NCI-H1105 treated with DMSO at 0.1 percent for 48 hours (cell line): ENCODE measurements at places on chromosomes 7 and 10.

GRCh38 chr10:7795605-7796004 is 7.6 kb downstream of the ATP5F1C start:
- no peak for DNase-seq

- no peak for DNase-seq
These were observed 76.6 kb downstream of the GPR37 start for GRCh38 chr7:124688991-124689390.

GRCh38 chr10:2610946-2611345 is 456.4 kb upstream of the PFKP start:
- DNase-seq, result peak; percentile 84

- DNase-seq, result no peak
These were observed 30.2 kb downstream of the ALOX5 start for GRCh38 chr10:45404087-45404769.

DNA sequence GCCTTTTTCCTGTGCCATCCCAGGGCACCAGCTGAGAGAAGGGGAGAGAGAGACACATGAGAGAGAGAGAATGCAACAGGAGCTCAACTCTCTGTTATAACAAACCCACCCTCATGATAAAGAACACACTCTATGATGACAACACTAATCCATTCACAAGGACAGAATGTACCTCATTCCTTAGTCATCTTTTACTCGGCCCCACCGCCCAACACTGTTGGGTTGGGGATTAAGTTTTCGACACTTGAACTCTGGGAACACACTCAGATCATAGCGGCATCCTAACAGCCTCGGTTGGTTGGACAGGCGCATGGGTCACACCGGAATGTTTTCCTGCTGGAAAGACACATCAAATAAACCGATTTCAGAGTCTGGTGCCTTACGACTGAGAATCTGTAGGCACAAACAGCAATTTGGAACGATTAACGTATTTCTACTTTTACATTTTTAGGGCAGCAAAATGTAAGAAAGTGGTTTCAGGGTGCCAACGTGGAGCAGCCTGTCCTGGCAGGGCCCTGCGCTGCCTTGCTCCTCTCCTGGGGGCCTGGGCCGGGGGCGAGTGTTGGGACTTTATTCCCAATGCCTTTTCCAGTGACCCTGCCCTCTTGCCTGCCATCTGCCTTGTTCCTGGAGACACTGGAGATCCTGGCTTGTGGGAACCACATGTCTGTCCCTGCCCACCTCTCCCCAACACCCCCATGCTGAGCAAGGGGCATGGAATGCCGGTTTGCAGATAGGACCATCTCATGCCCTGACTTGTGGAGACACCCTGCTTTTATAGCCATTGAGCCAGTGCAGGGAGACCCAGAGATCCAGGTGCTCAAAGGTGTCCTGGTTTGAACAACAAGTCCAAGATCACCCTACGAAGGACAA is 287.0 kb downstream of the TCERG1L start:
- no peak for DNase-seq

- DNase-seq, result no peak
These were observed 47.4 kb upstream of the PRKAR1B start for GRCh38 chr7:774161-775109.

DNA sequence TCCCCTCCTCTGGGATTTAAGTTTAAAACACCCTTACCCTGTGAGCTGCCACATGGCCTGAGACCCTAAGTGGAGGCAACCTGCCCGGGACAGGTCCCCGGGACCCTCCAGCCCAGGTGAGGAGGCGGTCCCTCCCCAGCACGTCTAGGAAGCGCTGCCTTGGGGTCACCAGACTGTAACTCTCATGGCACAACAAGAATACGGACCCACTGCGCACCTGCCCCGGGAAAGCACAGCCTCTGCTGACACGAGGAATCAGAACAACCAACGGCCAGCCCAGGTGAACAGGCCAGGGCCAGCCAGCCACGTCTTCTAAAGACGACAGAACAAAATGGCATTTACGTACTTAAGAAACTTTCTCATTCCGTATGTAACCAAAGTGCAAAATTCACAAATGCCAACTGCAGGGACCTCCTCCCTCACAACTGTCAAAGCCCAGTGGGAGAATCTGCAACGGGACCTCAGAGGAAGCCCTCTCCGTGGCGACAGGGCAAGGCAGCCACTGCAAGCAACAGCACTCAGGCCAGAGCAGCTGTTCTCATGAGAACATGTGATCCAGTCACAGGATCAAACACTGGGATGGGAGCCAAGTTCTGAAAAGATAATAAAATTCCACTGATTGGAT is 208.4 kb downstream of the DIP2C start:
- DNase-seq, result peak; percentile 76

- DNase-seq, result no peak
These were observed 38.2 kb downstream of the NRBF2 start for GRCh38 chr10:63171255-63171855.

DNA sequence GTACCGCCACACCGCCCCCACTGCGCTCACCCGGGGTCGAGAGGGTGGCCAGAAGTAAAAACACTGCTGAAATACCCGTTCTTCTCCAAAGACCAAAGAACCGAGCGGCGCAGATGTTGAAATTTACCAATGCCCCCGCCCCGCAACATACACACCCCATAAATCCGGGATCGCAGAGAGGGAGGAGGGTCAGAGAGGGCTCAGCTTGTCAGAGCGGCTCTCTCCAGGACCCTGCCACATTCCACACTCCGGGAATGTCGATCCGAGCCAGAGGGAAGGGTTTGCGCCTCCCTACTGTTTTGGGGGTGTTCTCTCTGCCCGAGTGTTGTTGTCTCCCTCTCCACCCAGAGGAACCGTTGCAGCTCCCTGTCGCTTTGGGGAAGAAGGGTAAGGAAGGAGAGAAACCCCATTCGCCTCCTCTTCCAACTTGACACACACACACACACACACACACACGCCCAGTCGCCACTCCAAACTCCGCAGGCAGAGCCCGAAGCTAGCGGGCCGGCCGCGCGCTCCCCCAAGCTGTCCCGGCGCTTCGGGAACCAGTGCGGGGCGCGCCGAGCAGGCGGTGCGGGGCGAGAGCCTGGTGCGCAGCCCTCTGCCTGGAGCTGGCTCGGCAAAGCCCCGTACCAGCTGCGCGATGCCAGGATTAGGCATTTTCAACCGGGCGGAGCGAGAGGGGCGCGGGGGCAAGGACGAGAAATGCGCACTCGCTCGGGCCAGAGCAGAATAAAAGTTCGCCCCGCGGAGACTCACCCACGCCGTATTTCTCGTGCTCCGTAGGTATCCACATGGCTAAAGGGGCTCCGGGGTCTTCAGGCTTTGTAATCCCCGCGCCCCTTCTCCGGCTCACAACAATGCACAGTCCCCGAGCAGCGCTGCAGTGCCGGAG is 609 bp downstream of the DOCK4 start:
- peak; percentile 70 for DNase-seq

DNA sequence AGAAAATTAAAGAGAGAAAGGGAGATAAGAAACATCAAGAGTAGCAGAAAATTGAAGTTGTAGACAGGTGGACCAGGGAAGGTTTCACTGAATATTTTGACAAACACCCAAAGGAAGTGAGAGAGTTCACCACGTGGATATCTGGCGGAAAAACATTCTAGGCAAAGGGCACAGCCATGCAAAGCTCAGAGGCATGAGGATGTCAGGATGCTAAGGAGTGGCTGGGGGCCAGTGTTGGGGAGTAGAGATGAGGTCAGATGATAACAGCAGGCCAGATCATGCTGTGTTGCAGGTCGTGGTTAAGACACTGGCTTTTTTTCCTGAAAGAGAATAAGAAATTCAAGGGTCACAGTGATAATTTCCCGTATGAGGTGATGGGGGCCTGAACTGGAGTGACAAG is 181.9 kb downstream of the DGKI start:
- no peak for DNase-seq

- DNase-seq, result no peak
These were observed 53.1 kb upstream of the GTF2IRD1 start for GRCh38 chr7:74400420-74401136.

DNA sequence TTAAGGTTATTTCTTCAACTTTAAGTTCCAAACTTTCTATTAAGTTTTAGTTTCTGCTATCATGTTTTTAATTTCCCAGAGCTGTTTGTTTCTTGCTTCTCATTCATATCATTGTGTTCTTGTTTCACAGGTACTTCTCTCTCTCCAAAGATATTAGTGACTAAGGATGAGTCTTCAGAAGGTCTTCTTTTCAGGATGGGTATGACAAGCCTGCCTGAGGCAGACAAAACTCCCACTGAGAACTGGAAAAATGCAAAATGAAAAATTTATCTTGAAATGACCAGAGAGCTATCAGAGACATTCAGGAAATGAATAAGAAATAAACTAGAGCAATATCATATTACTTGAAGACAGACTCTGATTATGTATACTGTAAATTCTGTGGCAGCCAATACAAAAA is 110.8 kb upstream of the EGFR start:
- DNase-seq, result no peak

GRCh38 chr7:142866361-142867096 is 11.7 kb downstream of the EPHB6 start:
- DNase-seq, result peak; percentile 56

GRCh38 chr10:76309070-76309469 is 877.6 kb downstream of the LRMDA start:
- DNase-seq, result no peak

DNA sequence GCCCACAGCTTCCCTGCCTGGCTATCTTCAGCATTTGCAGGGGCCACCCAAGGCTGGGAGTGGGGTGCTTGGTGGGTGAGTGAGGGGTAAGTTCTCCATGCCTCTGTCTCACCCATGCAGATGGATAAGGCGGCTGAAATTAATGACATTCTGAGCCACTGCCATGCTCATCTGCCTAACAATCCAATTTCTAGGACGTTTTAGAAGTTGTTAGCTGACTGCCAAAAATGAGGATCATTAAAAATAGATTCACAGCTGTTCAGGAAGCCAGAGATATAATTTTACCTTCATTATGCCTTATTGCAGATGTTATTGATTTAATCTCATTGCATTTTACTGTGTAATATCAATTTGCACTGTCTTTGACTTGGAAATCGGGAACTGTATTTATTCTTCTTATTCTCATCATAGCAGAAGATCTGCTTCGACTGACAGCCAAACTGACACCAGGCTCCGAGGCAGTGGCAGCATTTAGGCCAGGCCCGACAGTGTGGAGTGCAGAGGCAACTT is 334.4 kb upstream of the NPVF start:
- DNase-seq, result peak; percentile 7

DNA sequence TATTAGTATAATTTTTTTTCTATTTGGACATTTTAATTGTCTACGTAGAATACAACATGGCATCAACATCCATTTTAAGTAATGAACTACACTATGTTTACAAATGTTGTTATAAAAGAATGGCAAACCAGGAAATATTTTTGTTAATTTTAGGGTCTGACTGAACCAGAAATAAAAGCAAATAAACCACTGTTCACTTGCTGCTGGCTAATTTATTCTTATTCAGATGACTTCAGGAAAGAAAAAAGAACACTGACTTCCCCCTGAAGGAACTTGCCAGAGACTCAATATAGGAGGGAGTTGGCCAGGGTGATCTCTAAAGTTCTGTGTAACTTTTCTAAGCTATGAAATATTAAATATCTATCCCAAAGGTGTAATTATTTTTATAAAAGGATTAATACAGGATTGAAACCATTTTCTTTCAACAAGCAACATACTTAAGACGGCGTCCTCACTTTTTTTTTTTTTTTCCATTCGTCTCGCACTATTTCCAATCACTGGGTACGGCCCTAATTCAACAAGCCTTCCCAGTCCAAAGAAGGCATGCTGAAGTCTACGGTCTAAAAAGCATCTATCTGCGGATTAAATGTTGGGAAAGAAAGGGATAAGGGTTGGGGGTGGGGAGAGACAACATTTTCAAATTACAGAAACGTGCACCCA is 1.2 kb downstream of the USP6NL start:
- DNase-seq, result no peak

DNA sequence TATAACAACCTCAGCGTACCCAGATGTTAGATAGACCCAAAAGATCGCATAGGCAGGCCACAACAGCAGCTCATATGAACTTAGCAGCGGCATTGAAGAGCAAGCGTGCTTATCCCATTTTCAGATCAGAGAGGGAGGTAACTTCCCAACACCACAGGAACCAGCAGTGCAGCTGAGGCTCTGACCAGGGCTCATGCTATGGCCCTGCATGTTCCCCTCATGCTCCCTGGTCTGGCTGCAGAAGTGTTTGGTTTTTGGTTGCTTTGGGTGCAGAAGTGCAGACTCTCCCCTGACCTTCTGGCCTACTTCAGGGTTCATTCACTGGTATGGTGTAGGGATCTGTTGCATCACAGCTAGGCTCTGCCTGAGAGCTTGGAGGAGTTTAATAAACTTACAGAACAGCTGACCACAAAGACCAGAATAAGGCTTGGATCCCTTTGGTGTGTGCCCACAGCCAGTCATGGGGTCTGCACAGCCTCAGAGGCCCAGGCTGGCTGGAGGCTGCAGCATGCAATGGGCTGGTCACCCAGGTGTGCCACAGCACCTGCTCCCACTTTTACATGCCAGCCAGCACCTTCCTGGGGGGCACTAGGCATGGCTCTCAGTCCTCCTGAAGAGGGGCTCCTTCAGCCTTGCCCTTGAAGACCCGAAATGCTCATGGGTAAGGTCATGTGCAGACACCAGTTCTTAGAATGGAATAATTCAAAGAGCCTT is 9.1 kb upstream of the CXCL12 start:
- no peak for DNase-seq

DNA sequence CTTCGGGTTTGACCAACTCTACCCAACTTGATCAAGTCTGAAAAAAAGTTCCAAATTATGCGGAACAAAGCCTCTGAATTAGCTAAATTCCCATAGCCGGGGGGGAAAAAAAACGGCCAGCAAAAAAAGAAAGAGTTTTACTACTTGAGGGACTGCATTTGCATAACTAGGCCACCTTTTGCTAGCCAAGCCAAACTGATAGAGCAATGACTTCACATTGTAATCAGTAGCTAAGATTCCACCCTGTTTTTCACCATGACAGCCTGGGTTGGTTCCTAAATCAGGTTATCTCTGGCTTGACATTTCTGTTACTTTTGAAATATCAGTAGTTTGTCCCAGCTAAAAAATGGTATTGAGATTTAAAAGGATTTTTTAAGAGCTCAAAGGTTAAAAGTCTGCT is 31.4 kb upstream of the CREB3L2 start:
- DNase-seq, result no peak

- no peak for DNase-seq
These were observed 74.0 kb downstream of the DGKI start for GRCh38 chr7:137772748-137773147.

DNA sequence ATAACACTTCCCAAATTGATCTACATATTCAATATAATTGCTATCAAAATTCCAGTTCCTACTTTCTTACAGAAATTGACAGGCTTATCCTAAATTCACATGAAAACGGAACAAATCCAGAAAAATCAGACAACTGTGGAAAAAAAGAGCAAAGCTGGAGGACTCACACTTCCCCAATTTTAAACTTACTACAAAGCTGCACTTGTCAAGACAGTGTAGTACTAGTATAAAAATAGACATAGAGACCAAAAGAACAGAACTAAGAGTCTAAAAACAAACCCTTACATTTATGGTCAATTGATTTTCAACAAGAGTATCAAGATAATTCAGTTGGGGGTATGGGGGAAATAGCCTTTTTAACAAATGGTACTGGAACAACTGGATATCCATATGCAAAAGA is 27.5 kb downstream of the LMBR1 start:
- no peak for DNase-seq

- DNase-seq, result peak; percentile 46
These were observed 16.0 kb upstream of the SLC29A3 start for GRCh38 chr10:71302874-71303568.

GRCh38 chr10:77969114-77969513 is 42.6 kb upstream of the DLG5 start:
- DNase-seq, result no peak
